ENCODE measurements at places on chromosomes 13 and 19.

GRCh38 chr19:18915639-18916038 is 3.5 kb downstream of the COPE start:
- no peak for DNase-seq

- DNase-seq, result no peak
Observed at GRCh38 chr13:46926916-46927590, 30.2 kb upstream of the HTR2A start.

DNA sequence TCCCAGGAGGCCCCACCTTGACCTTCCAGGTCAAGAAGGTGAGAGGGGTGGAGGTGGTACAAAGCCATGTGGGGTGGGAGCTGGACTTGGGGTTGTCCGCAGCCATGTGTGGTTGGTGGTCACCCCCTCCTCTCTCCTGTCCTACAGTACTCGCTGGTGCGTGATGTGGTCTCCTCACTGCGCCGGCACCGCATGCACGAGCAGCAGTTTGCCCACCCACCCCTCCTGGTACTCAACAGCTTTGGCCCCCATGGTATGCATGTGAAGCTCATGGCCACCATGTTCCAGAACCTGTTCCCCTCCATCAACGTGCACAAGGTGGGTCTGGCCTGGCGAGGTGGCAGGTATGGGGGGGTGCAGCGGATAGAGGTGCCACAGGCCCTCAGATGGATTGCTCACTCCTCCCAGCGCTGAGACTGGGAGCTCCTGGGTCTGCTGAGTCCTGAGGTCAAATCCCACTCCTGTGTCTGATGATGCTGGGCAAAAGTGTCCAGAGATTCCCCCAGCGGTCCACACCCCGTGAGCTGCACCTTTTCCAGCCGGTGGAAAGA is 1.7 kb downstream of the PPAN start:
- no peak for DNase-seq

GRCh38 chr19:45276284-45276687 is 25.2 kb downstream of the MARK4 start:
- DNase-seq, result no peak

DNA sequence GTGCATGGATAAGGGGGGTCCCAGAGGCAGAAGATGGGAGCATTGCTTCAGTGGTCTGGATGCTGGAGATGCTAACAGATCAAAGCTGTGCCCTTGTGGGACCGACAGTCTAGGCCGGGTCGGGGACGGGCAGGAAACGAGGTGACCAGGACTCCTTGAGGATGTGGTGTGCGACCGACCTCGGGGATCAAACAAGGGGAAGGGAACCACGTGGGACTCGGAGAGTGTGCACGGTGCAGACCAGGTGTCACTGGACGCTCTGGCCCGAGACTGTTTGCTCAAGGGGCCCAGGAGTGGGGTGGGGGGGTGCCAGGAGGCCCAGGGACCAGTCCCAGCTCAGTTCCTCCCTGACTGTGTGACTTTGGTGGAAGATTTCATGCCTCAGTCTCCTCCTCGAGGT is 6.0 kb downstream of the NFIC start:
- DNase-seq, result no peak

DNA sequence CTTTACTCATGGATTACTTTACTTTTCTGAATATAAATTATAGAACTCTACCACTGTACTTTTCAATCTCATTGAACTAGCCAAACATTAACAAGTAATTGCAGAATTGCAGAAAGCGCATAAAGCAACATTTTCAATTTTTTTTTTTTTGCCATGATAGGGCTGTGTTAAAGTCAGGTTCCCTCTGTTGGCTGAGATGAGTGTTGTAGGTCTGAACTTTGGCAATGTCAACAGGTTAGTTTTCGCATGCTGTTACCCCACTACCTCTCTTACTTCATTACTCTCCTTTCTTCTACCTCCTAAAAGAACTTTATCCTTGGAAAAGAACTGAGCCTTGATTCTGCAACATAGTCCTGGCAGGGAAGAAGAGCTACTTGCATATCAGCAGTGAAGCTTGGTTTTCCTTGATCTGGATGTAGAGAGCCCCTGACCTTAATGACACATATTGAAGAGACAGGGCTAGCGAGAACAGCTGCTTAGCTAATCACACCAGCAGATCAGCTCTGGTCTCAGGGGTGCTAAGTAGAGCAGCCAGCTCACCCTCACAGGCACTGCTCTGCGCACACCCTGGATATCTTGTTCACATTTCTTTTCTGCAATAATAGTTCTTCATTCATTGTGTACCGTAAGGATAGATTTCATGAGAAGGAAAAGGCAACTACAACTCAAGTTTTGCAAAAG is 119.5 kb downstream of the FLT1 start:
- DNase-seq, result no peak

GRCh38 chr19:771332-771785 is 20.4 kb downstream of the MISP start:
- DNase-seq, result no peak

DNA sequence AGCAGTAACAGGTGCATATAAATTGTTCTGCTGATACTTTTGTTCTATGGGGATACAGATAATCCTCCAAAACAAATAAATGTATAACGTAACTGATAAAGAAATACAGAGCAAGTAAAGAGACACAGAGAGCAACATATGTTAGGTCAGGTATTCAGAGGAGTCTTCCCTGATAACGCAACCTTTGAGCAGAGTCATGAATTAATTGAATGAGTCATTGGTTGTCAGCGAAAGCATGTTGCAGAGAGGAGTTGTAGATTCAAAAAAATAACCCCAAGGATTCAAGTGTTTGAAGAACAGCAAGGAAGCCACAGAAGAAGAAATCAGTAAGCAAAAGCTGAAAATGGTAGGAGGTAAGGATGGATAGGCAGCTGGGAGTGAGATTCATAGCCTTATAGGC is 245.2 kb downstream of the TBC1D4 start:
- DNase-seq, result no peak

DNA sequence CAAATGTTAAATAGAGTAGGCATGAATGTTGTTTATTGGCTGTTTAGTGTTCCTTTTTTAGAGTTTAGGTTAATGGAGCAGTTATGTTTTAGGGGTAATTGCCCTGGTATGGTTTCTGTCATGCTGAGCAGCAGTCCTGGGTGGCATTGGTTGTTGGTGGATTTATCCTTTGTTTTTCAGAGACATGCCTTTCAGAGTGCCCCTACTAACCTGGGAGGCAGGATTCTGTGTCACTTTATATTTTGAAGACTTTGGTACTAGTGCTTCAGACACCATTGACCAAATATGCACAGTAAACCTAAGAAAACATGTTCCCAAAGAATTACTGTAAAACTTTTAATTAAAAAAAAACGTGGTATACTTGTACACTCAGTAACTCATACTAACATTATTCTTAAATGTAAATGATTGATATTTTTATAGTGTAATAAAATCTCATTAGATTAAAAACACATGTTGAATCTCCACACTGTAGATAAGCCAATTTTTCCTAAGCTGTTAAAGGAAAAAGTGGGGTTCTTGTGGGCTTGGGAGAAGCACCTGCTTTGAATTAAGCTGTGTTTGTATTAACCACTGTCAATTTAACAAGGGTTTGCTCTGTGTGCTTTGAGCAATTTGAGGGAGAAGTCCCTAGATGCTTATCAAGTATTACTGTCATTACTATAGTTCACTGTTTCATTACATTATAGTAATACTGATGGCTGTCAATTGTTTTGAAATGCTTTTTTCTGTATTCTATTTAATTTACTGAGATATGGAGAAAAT is 133.2 kb downstream of the LMO7 start:
- DNase-seq, result no peak

- peak; percentile 52 for DNase-seq
Observed at GRCh38 chr19:16586991-16587832, 15.0 kb upstream of the SLC35E1 start.

- DNase-seq, result no peak
Observed at GRCh38 chr19:13796301-13797057, 1.2 kb downstream of the ZSWIM4 start.

- DNase-seq, result no peak
Observed at GRCh38 chr13:103030776-103031175, 35.4 kb downstream of the SLC10A2 start.

DNA sequence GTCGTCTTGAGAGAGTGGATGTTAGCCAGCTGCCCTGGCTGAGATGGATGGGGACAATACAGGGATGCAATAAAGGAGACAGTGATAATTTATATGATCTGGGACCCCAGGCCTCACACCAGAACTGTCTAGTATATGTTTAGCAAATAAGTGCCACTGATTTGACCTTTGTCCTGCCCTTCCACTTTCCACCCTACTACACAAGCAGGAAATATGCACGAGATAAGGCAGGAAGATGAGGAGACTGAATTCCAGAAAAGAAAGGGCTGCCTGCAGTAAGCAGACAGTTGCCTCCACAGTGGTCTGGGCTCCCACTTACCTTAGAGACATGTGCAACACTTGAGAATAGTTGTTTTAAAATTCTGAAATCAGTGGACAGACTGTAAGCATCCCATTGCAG is 80.2 kb upstream of the ZNF91 start:
- no peak for DNase-seq

GRCh38 chr19:31071136-31071855 is 277.9 kb downstream of the TSHZ3 start:
- DNase-seq, result no peak

DNA sequence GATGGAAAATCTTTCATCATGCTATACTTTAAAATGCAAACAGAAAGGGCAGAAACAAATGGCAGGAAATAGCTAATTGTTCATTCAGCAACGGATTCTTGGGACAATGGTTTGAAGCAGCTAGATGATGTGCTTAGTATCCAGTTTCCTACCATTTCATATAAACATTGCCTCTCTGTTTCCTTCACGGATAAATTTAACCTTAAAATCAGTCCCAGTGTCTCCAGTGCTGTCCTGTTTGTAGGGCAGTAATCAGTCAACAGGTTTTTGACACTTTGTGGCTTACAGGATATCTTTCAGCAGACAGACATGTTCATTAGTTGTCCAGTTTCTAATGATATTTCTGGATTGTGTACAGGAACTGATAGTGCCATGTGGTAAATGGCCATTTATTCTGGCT is 24.7 kb upstream of the RB1 start:
- no peak for DNase-seq

DNA sequence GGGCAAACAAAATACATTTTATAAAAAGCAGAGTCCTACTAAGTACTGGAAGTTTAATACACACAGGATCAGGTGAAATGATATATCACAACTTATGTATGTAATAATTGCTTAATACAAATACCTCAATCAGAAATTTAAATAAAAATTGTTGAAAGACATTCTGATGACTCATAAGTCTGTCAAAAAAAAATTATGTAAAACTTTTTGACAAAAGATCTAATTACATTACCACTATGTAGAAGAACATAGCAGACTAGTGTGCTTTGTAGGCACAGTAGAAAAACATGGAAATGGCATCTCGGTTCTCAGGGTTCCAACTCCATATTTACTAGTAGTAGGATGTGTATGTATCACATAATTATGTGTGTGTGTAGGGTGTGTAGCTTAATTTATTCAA is 156.2 kb downstream of the DNAJC3 start:
- no peak for DNase-seq
